ENCODE measurements at places on chromosomes 4 and X. TPM values are rescaled to one million over a fixed set of nuclear protein-coding genes. Genes with fewer than 3 reads are reported as not detected.

Gene OTC
- 0.23 TPM for total RNA-seq

Gene SLC34A2
- 0.23 TPM for total RNA-seq

Gene CT47A7
- total RNA-seq: not detected

Gene PDE6B
- 9.2 TPM for total RNA-seq

Gene EDA2R
- 1.2 TPM for total RNA-seq

Gene PCDH10
- 173 TPM for total RNA-seq

Gene HERC5
- total RNA-seq: 3.5 TPM

Gene MND1
- 9.5 TPM for total RNA-seq

Gene ARHGAP6
- 4.4 TPM for total RNA-seq

Gene LDOC1
- total RNA-seq: 13.1 TPM

Gene CYBB
- total RNA-seq: 19.6 TPM

Gene EPGN
- total RNA-seq: not detected

Gene WNK3
- total RNA-seq: 62.3 TPM

Gene FANCB
- 11.3 TPM for total RNA-seq

Gene PLK4
- 11.8 TPM for total RNA-seq

Gene ANXA3
- total RNA-seq: 24.7 TPM

Gene HSD17B13
- total RNA-seq: 0.69 TPM

Gene ZDHHC15
- 18.0 TPM for total RNA-seq

Gene PDLIM3
- total RNA-seq: 49.8 TPM

Gene ZNF718
- total RNA-seq: 29.5 TPM

Gene ADGRG2
- 0.69 TPM for total RNA-seq

Gene ODAM
- not detected for total RNA-seq

Gene TMEM271
- 13.1 TPM for total RNA-seq

Gene ZNF595
- 44.1 TPM for total RNA-seq

Gene TNMD
- total RNA-seq: 0.23 TPM

Gene SSX1
- total RNA-seq: not detected

Gene RAB9B
- total RNA-seq: 46.6 TPM

Data from diencephalon (tissue), 1 donor.